Astrocyte (in vitro differentiated cells and primary cell): ENCODE measurements at places on chromosomes 11 and 22. TPM values are rescaled to one million over a fixed set of nuclear protein-coding genes. Genes with fewer than 3 reads are reported as not detected.

STK33 gene
- total RNA-seq, result 7.5 and 8.1 TPM in 2 replicates

- no peak overlapping the region for H3K4me3 ChIP-seq
- no peak for DNase-seq
- H3K27me3 ChIP-seq, result no peaks in the 10 kb centered on the region
Observed at GRCh38 chr11:46588915-46589314, 4.9 kb downstream of the AMBRA1 start.

- no peaks in the 10 kb centered on the region for H3K27me3 ChIP-seq
- peak overlapping the region; percentile 99 for H3K27ac ChIP-seq
Observed at GRCh38 chr11:12195768-12196167, 85.4 kb downstream of the MICAL2 start.

GRCh38 chr11:96136613-96137298 is 206.2 kb downstream of the MAML2 start:
- no peak for DNase-seq
- no peak overlapping the region for H3K4me3 ChIP-seq
- peaks cover 2% of the 10 kb centered on the region for H3K36me3 ChIP-seq
- peaks cover 14% of the 10 kb centered on the region for H3K4me1 ChIP-seq
- H3K27ac ChIP-seq, result peak overlapping the region; percentile 23

- H3K36me3 ChIP-seq, result no peaks in the 10 kb centered on the region
- no peaks in the 10 kb centered on the region for H3K4me1 ChIP-seq
- no peak for DNase-seq
- no peak overlapping the region for H3K27ac ChIP-seq
Observed at GRCh38 chr11:81895258-81895657, 838.4 kb downstream of the FAM181B start.
